Fibroblast of gingiva (primary cell): ENCODE measurements at places on chromosomes 5 and 9.

DNA sequence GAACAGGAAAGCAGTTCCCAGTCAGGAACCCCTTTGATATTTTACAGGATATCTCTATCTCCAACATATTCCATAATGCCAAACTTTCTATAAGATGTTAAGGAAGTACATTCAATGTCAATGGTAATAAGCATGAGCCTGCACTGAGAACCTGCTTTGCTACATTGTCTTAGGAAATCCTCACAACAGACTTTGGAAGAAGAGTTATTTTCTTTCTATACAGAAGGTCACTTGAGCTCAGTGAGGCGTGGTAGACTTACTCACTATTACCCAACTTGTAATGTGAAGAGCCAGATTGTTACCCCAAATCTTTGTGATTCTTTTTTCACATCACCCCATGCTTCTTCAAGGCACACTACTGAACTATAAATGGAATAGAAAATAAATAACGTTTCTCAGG, 435.9 kb downstream of the DNAH5 start:
- DNase-seq: no peak

DNA sequence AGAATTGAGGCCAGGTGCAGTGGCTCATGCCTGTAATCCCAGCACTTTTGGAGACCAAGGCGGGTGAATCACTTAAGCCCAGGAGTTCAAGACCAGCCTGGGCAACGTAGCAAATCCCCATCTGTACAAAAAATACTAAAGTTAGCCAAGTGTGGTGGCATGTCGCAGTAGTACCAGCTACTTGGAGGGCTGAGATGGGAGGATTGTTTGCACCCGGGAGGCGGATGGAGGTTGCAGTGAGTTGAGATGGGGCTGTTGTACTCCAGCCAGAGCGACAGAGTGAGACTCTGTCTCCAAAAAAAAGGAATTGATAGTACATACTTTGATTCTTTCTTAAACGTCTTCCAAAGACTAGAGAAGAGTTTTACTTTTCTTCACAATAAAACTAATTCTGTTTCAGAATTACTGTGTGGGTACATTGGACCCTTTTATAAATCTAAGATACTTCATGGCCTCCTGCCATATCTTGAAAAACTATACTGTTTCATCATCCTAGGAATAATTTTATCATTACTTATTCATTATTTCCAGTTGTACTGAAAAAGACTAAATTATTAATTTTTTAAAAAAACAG, 132.0 kb upstream of the GRHPR start:
- no peak for DNase-seq

DNA sequence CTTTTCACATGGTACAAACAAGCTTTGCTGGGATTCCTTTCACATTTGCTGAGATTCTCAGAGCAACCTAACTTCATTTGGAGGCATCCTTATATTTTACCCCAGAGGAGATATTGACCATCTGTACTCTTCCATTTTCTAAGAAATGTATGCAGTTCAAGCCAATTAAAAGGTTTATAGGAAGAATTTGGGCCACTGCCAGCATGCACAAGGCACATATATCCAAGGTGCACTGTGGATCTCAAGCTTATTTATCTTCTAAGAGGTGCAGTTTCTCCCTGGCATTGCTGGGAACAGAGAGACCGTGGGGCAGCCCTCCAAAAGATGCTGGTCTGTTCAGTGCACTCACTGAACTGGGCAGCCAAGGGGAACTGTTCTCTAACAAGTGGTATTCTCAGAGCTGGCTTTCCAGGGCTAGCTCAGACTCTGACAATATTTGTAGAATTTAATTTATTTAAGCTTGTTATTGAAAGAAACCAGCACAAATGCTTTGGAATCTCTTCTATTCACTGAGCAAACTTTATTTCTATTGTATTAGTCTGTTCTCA, 213.3 kb downstream of the TENT4A start:
- DNase-seq: no peak

DNA sequence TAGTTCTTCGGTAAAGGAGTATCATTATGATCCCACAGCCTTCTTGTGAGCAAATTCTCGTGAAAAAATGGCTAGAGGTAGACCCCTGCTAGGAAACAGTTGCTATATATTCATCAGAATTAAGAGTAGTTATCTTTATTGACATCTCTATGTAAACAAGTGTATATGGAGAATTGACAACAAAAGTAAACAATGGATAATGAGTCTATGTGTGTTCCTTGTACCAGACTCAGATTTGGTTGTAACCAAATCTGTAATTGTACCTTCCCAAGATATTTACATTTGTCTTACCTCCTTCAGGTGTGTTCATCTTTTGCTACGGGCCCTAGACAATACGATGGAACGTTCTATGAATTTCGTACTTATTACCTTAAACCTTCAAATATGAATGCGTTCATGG, 2.1 kb downstream of the NIPSNAP3B start:
- DNase-seq: no peak

DNA sequence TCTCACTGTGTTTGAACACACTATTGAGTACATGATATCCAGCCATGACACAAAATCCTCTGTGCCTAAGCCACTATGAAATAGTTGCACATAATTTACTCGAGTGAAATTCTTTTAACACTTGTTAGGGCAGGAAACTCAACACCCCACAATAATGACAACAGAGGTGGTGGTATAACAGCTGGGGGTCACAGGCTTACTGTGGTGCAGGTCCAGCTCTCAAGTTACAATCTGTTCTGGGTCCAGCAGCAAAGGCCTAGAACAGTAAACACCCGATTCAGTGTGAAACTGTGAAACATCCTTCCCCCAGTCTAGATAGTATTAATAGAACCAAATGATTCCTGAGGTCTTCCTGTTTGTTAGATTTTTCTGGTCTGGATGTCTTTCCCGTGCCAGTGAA, 102.9 kb upstream of the APC start:
- no peak for DNase-seq

DNA sequence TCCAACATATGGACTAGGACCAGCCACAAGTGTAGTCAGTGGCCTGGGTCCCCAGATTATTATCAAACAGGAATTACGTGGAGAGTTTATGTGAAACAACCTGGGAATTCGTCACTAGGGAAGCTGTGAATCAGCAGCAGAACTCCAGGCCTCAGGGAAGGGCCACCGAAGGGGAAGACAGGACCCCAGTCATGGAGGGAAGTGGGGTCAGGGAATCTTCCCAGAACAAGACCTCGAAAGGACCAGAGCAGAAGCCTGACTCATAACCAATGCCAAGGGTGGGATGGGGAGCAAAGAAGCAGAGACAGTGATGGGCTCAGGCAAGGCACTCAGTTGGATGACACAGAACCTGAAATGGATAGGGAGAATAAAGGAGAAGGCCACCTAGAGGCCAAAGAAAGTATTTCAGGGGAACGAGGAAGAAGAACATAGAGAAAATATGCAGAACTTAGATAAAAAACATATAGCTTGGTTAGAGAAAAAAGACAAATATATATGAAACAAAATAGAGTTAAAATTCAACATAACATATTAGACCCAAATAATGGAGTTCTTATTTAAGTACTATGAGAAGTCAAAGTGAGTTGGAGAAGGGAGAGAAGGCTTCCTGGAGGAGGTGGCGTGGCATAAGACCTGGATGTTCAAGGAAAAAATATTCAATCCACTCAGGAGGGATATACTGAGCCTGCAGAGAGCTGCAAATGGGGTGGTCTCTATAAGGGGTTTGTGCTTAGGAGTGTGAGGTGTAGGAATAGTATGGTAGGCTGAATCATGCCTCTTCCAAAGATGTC, 66.7 kb upstream of the CAST start:
- no peak for DNase-seq

DNA sequence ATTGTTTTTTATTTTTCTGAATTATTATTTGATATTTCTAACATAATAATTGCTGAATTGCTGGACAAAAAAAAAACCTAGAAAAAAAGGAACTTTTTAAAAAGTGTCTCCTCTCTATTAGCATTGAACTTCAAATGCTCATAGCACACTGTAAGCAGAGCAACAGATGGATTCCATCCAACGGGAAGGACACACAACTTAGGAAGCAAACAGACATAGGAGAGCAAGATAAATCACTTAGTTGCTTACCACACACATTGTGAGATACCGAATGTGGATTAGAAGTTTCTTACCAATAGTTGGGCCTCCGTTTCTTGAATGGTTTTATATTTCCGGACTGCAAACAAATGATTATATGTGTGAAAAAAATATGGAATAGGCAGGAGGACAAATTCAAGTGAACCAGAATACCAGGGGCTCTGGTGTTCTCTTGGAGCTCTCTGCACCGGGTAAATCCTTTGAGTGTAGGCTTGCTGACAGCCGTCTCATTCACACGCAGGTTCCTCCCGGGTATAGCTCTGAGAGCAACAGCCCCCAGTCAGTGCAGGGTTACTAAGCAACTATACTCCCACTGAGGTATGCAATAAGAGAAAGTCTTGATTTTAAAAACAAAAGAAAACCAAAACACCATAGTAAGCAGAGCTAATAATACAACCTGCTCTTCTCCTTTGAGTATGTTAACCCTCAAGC, 217.6 kb downstream of the TMEM167A start:
- DNase-seq: no peak

DNA sequence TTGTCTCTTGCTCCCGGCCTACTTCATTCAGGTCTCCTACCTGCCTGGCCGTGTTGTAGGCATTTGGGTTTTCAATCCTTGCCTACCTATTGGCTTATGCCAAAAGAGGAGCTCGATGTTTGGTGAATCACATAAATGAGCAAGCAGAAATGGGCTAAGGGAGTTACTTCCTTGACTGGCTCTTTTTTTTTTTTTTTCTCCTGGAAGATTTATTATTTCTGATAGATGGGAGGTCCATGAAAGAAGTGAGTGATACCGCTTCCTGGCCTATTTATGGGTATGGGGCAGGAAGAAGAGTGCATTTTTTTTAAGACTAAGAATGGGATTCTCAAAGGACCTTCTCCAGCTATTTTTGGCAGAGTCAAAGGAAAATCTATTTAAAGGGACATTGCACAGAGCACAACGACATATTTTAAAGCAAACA, 294.1 kb downstream of the ARHGAP26 start:
- peak; percentile 70 for DNase-seq

DNA sequence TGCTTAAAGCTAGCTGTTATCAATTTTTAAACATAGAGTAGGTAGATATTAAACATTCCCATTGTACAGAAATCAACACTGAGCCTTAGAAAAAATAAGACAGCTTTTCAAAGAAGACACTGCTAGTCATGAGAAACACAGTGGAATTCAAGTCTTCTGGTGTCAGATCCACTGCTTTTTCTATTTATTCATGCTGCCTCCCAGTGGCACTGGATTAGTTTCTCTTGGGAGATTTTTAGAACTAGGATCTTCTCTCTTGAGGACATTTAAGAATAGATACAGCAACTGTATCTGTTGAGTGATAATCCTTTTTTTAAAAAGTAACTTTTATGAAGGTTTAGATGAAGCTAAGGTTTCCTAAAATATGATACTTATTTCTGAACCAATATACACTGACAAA, 1635.4 kb upstream of the C9orf72 start:
- DNase-seq: no peak

DNA sequence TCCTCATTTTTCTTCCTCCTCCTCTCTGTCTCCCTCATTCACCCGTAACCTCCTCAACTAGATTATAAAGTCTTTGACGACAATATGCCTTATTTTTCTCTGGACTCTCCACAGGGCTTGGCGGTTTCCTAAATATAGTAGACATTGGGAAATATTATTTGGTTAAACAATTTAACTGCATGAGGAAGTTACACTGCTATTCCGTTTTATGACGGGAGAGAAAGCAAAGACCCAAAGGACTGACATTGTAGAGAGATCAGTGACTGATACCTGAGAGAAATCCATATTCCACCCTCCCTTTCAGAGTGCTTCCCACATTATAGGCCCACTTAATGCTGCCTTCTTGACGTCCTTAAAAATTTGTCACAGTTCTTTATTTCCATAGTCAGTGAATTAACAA, 51.2 kb downstream of the GDA start:
- DNase-seq: no peak

- peak; percentile 44 for DNase-seq
Measured at GRCh38 chr5:149310947-149311658, 34.2 kb upstream of the GRPEL2 start.

- no peak for DNase-seq
Measured at GRCh38 chr9:87567983-87568382, 70.3 kb downstream of the DAPK1 start.

DNA sequence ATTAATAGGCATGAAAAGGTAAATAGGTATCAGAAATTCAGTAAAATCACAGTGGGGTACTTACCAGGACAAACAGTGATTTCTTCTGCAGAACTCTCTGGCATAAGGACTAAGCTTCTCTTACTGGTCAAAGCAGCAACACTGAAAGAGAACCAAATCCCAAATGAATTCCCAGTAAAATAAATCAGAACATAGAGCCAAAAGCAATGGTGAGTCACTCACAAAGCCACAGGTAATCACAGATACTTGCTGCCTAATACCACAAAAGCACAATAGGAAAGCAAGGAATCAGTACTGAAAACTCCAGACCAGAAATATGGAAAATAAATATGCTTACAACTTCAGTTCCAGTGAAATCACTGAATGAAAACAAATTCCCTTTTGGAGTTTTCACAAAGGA, 50.7 kb downstream of the UIMC1 start:
- no peak for DNase-seq

DNA sequence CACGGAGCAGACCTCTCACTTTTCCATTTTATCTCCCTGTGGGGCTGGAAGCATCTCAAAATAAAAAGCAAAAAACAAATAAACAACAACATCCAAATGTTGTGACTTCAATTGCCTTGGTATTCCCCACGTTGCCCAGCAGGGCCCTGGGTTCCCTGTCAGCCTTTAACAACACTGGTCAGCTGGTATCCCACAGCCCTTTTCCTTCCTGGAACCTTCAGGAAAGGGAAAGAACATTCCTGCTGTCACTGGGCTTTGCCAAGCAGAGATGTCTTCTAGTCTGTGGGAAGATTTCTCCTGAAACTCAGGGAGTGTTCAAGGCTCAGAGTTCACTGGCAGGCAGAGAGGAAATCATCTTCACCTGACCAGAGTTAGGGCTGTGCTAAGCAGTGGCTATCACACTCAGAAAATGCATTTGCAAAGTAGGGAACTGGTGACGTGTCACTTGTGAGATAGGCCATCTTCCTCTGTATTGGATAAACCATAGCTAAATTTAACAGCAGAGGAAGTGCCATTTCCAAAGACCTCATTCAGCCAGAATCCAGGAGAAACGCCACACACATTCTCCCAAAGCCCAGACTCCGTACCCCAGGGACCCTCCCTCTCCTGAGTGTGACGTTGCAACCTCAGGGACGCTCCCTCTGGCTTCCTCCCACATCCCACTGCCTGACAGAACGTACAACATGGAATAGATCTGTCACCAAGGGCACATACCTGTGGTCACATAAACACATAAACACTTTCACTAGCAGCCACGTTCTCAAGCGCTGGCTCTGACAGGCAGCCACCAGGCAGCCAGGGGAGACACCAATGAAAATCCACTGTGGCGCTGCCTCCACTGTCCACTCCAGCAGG, 274.0 kb upstream of the DAPK1 start:
- peak; percentile 40 for DNase-seq

- no peak for DNase-seq
Measured at GRCh38 chr9:1939466-1939865, 75.7 kb upstream of the SMARCA2 start.
